ENCODE measurements at places on chromosomes 13 and 19. TPM values are rescaled to one million over a fixed set of nuclear protein-coding genes. Genes with fewer than 3 reads are reported as not detected.
A peak's percentile ranks its signal among the peaks of the same experiment; 100 is the strongest.

DNA sequence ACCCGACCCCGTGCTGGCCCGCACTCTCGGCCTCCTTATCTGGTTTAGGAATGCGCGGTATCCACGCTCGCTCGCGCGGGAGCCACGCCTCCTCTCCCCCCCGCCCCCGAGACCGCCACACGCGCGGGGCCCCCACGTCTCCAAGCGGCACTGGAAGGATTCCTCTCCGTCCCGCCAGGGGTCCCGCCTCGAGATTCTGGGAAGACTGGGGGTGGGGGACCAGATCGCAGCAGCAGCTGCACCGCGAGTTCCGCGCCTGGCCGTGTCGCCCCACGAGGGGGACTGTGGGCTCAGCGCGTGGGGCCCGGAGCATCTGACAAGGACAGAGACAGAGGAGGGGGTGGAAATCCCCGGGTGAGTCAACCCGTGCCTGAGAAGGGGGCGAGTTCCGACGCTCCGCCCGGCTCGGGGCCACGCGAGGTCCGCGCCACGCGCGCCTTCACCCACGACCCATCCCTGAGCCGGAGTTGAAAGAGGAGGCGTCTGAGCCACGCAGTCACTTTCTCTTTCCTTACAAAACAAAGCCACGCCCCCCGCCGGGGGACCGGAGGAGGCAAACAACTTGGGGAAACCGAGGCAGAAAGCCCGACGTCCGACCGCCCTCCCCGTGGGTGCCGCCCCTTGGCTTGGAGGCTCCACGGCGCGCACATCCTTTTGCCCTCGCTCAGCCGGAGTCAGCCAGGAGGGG is 814 bp downstream of the S1PR2 start:
- peak; percentile 37 for DNase-seq

Gene ZNF490
- 0.95 TPM for polyA plus RNA-seq

GRCh38 chr13:76620036-76620435 is 266.2 kb downstream of the KCTD12 start:
- DNase-seq, result no peak

Gene SPRED3
- polyA plus RNA-seq, result 0.44 TPM

Gene LILRB1
- 0.54 TPM for polyA plus RNA-seq

- no peak for DNase-seq
These were observed 50.9 kb downstream of the CCDC70 start for GRCh38 chr13:51912511-51913225.

DNA sequence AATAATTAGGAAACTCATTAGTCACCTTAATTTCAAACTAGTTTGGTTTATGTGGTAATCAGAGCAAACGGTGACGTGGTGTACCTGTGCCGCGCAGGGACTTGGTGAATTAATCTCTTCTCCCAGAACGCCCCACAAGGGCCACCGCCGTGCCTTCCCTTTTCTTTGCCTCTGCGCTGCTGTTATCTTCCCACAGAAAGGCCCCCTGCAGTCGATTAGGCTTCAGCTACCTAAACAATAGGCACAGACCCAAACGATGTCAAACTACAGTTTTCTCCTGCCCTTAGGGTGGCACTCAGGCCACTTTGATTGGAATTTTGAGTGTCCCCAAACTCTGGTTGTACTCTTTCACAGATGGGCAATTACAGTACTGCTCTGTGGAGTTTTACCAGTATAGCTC is 115.5 kb downstream of the GGACT start:
- no peak for DNase-seq

DNA sequence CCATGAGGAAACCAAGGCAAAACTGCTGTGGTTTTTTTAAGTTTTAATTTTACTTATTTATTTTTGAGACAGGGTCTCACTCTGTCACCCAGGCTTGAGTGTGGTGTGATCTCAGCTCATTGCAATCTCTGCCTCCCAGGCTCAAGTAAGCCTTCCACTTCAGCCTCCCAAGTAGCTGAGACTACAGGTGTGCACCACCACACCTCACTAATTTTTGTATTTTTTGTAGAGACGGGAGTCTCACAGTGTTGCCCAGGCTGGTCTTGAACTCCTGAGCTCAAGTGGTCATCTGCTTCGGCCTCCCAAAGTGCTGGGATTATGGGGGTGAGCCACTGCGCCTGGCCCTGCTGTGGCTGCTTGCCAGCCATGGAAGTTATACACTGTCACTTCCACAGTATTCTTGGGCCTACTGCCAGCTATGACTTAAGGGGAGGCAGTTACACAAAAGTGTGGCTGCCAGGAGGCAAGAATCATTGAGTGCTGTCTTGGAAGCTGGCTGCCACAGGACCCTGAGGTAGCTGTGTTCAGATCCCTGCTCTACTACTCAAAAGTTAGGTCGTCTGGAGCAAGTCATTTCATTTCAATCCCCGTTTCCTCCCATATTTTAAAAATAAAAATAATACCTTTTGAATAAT is 12.7 kb downstream of the FARP1 start:
- DNase-seq, result peak; percentile 19

Gene LGALS7
- polyA plus RNA-seq, result not detected

Gene TGFBR3L
- polyA plus RNA-seq, result 1.9 TPM

DNA sequence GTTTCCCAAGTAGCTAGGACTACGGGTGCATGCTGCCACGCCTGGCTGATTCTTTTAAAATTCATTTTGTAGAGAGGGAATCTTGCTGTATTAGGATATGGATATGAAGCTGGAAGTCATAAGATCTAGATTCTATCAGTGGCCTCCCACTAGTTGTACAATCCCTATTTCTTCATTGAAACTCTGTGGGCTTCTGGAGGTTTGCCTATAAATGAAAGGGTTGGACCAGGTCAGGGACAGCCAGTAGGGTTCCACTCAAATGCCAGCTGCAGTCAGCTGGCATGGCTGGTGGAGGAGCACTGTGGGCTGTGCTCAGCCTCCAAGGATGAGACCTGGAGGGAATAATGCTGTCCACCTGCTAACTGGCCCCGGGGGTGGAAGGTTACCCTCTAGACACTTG is 110.2 kb upstream of the GJB6 start:
- no peak for DNase-seq

DNA sequence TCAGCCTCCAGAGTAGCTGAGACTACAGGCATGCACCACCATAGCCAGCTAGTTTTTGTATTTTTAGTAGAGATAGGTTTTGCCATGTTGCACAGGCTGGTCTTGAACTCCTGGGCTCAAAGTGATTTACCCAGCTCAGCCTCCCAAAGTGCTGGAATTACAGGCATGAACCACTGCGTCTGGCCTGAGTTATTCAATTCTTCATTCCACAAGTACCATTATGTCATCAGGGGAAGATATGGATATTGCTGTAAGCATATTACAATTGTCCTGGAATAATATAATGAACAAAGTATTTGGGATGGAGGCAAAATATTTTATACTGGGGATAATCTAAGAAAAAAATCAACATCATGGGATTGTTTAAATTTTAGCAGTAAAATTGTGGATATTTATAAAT is 646.0 kb upstream of the SLITRK6 start:
- DNase-seq, result no peak

Gene ZNF296
- 0.22 TPM for polyA plus RNA-seq

GRCh38 chr19:1109032-1109551 is 5.3 kb downstream of the GPX4 start:
- no peak for DNase-seq

DNA sequence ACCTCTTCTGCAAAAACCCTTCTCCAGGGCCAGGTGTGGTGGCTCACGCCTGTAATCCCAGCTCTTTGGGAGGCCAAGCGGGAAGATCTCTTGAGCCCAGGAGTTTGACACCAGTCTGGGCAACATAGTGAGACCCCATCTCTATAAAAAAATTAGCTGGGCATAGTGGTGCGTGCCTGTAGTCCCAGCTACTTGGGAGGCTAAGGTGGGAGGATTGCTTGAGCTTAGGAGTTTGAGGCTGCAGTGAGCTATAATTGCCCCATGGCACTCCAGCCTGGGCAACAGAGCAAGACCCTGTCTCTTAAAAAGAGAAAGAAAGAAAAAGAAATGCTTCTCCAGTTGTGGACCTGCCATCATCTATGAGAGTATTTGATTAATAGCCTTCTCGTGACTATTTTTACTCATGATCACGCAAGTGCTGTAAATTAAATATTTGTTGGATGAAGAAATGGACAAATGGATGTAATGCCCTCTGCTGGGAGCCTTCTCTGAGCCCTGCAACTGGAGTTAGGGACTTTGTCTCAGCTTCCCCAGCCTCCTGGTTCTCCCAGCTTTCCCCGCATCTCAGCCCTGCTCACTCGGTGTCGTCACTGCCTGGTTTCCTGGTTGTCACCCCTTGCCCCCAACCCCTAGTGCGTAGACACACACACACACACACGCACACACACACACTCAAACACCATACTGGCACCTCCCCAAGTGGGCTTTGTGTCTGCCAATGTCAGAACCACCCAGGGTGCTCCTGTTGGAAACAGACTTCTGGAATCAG is 12.2 kb downstream of the WIZ start:
- no peak for DNase-seq
